ENCODE measurements at places on chromosomes 7 and 10.

GRCh38 chr7:16135658-16136057, 285.7 kb downstream of the CRPPA start:
- no peak for DNase-seq

DNA sequence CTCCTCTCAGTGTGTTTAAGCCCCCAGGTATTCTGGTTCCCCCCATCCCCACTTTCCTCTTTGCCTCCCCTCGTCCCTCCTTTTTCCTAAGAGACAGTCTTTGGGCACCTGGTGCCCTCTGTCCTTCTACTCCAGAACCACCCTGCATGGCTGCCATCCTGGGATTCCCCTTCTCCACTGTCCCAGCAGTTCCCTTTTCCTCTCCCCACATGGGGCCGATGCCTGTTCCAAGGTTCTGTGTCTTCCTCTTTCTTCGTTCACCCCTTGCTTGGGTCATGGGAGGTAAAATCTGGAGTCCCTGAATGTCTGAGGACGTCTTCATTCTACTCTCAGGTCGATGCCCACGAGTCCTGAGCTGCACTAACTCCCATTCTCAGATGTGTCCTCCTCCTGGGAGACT, 120.8 kb downstream of the TAX1BP1 start:
- no peak for DNase-seq

GRCh38 chr10:90977162-90977854, 56.4 kb upstream of the ANKRD1 start:
- no peak for DNase-seq

GRCh38 chr10:97861097-97861750, 11.6 kb downstream of the GOLGA7B start:
- no peak for DNase-seq

- DNase-seq, result no peak
Measured at GRCh38 chr7:50939021-50939420, 156.3 kb upstream of the GRB10 start.
